Stimulated activated CD4-positive, alpha-beta T cell treated with anti-CD3 and anti-CD28 coated beads, TNF-alpha, amount 100 ng/mL, for 24 hours (primary cell): ENCODE measurements at places on chromosomes 13 and 19.

DNA sequence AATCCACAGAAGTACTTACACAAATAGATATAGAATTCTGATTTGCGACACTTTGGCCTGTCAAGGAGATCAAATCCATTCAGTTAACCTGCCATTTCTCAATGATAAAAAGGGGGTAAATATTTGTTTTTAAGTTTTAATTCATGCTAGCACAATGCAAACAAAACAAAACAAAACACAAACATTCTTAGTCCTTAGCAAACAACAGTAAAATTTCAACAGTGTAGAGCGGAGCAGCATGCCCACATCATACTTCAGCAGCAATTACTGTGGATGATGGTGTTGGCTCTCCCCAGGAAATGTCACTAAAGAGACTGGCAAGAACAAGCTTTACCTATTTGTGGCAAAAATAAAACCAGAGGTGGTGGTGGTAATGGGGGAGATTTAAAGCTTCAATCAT is 625.2 kb upstream of the PCDH20 start:
- no peak for DNase-seq

DNA sequence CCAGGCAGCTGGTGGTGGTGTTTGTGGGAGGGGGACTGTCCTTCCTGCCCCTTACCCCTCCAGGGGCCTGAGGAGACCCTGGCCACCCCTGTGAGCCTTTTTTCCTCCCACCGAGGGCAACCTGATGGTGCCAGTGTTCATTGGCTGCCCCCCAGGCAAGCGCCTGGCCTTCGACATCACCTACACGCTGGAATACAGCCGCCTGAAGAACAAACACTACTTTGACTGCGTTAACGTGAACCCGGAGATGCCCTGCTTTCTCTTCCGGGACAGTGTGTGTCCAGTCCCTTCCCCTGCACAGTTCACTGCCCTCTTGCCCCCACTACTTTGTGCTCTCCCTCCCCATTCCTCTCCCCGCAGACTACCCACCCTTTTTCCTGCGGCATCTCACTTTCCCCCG is 7.3 kb upstream of the PSMD8 start:
- no peak for DNase-seq

DNA sequence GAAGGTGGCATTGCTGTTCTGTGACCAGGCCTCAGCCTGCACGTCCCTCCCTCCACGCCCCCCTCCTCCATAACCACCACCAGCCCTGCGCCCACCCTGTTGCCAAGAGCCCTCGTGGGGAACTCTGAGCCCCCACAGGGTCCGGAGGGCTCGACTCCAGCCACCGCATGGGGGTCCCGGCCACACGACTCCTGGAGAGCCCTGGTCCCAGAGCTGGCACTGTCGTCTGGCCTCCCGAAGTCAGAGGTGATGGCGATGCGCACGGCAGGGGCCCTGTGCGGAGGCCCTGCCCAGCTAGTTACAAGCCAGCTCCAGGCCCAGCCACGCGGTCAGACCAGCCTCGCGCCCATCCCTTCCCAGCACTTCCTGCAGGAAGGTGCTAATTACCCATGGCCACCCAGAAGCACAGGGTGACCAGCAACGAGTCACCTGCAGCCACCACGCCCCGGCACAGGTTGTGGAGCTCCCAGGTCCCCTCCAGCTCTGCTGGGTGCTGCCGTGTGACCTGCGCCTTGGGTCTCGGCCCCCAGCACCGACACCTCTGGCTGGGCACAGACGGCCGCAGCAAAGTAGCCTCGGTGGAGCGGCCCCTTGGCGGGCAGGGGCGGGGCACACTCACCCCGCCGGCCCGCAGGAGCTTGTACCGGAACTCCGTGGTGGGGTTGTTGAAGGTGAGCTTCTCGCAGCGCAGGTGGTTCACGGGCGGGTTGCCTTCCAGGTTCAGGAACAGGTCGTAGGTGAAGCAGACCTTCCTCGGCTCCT is 49.6 kb downstream of the MLLT1 start:
- no peak for DNase-seq

DNA sequence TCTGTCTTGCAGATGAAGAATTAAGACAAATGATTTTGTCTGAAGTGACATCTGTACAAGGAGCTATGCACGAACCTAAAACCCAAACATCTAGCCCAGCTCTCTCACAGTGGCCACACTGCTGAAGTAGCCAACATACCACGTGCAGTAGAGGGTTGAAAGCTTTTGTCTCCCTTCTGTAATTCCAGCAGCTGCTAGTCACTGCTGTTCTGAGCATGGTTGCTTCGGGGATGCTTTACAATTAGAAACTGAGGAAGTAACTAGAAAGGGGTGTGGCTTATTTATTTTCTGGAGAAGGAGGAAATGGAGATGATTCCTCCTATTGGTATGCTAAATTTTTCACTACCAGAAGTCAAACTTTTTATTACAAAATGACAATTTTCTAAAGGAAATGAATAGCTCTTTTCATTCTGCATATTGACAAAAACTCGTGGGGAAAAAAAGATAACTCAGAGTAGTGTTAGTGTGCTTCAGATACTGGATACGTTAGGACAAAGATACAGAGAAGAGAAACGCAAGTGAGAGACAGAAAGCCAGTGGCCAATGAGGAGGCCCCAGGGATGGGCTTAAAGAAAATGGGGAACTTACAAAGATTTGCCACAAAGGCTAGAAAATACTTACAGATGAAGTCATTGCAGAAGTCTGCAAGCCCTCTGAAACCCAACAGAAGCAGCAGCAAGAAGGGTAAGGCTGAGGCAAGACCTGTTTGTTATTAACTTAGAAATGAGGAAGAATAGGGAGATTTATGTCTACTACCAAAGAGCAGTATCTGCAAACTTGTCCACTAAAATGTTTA is 192.7 kb upstream of the MIR17HG start:
- DNase-seq: no peak

DNA sequence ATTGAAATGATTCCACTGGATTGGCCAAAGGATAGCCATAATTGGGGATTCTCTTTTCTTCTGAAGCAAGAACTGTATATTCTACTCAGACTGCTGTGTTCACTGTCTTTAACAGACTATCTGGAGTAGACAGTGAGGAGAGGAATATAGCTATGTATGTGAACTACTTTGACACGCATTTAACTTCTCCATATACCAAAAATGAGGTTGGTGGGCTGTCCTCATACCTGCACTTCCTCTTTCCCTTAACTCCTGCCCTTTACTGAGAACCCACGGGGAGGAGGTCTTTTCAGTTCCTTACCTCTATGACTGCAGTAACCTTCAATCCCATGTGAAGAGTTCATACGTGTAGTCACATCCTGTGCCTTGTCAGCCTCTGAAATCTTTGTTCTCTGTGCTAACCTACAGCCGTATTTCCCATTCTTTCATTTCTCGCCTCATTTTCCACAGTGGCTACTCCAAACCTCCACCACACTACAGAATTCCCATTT is 305.8 kb downstream of the MTUS2 start:
- no peak for DNase-seq

DNA sequence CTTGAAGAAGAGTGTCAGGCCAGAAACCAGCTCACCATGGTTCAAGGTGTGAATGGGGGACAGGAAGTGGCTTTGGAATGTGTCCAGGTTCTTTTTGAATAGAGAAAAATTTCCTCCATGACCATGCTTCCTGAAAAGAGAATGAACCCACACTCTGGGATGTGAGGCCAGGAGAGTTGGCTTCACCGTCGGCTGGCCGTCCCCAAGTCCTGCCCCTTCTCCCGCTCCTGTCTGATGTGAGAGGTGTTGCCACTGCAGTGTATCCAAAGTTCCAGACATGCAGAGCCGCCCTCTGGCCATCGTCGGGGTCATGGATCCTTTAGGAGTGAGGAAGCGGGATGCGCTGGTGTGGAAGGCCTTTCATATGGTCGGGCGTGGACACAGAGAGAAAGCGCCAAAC is 101.2 kb downstream of the COL4A2 start:
- no peak for DNase-seq

- no peak for DNase-seq
Measured at GRCh38 chr19:29571181-29571580, 34.9 kb upstream of the POP4 start.

DNA sequence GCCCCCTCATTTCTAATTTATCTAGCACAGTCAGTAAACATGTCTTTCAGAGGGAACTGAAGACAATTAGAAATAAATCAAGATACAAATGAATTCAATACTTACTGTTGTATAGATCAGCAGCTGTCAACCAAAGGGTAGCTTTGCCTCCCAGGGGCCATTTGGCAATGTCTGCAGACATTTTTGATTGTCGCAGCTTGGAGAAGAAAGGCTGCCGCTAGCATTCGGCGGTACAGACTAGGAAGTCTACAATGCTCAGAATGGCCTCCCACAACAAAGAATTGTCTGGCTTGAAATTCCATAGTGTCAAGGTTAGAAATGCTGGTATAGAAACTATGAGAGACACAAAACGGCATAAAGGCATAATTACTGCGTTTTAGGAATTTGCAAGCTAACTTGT is 91.6 kb downstream of the RGCC start:
- no peak for DNase-seq

DNA sequence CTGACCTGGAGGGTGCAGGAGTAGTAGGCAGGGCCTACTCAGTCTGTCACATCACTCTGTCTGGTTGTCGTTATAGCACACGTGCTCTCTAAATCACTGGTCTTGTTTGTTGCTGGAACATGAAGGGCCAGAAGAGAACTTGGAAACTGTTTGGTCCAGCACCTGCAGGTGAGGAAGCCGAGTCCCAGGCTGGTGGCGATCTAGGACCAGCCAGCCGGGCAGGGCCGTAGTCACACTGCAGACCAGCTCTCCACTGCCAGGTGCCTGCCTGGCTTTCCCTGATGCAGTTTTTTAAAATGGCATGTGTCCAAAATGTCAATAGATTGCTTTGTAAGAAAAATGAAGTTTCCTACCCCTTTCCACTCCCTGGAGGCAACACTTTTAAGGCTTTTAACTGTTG is 53.7 kb downstream of the GGACT start:
- no peak for DNase-seq

DNA sequence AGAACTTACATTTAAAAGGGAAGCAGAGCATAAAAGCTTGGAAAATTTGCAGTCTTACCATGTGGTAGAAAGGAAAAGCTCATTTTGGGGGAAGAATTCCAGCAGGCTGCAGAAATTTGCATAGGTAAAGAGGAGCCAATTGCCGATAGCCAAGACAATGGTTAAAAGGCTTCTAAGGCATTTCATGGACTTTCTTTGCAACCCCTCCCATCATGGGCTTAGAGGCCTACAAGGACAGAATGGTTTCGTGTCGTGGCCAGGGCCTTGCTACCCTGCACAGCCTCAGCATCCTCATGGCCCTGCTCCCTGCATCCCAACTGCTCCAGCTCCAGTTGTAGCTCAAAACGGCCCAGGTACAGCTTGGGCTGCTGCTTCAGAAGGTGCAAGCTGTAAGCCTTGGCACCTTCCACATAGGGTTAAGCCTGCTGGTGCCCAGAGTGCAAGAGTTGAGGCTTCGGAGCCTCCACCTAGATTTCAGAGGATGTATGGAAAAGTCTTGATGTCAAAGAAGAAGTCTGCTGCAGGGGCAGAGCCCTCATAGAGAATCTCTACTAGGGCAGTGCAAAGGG is 420.3 kb downstream of the PCDH17 start:
- DNase-seq: no peak

GRCh38 chr19:49020931-49021895 is 2.9 kb downstream of the CGB3 start:
- DNase-seq: no peak

DNA sequence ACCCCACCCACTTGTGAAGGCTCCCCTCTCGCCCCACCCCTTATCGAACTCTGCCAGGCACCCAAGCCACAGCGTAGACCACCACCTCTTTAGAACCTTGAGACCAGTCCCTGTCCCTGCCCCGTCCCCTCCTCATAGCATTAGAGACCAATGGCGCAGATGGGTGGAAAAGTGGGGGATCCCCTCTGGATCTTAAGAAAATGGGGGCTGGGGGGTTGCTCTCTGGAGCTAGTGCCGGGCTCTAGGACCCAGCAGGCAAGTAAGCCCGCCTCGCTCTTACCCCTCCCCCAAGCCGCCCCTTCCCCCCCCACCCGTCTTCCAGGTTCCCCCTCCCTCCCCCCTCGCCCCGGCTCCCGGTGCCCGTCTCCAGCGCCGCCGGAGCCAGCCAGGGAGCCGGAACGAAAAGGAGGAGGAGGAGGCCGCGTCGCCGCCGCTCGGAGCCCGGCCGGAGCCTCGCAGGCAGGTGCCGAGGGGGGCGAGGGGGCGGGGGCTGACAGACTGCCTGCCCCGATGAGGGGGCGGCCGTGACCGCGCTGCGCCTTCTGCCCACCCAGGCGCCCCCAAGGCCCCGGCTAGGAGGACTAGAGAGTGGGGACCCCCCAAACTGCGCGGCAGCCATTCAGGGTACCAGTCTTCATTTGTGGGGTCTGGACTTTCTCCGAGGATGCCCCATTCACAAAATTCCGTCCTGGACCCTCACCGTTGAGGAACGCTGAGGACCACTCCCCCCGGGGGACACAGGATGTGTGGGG is at the start of gene SPRED3:
Gene SPRED3 (plus strand): TSS at position 349 of the 752 bp plus-strand sequence. CDS start 1,606 bp downstream, outside the sequence.
- no peak for DNase-seq

DNA sequence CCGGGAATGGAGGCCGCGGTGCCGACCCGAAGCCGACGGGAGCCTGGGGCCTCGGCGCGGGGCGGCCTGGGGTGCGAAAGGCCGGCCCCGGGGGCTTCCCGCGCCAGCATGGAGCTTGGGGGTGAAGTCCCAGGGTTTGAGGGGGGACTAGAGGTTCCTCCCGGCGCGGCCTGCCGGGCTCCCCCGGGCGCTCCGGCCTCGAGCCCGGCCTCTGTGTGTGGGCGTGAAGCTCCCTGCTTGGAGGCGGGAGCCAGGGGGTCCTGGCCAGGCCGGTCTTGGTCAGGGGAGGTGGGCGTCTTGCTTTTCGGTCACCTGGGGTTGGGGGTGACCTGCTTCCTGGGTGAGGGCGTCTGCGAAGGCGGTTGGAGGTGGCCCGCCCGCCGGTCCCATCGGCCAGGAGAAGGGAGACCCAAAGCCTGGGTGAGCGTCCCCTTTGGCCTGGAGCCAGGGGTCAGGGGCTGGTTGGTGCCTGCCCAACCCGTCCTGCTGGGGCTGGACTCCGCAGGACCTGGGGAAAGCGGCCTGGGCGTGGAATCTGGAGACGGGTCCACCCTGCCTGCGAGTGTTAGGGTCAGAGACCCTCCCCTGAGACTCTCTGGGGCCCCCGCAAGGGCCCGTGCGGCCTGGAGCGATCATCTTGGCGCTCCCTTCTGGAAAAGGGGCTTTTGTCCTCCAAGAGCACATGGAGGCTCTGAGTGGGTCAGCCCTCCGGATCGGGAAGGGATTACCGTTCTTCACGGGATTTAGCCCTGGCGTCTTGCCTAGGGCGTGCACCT is 535 bp downstream of the BSG start:
- DNase-seq: no peak

- no peak for DNase-seq
Measured at GRCh38 chr13:66984241-66984640, 245.9 kb downstream of the PCDH9 start.

DNA sequence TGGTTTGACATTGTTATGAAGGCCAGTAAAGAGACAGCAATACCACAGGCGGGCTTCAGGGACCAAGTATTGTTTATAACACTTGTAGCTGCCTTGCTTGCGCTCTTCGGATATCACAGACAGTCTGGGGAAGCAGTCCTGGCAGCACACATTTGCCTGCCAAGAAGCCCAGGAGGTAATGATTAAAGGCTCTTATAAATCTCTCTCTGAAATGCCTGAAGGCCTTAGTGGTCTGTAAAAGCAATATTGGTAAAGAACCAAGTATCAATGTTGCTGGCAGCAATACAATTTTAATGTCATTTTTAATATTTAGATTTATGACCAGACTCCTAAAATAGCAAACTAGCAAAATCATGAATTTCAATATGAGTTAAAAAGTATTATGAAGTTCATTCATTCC is 1312.4 kb downstream of the PCDH9 start:
- DNase-seq: no peak

- DNase-seq: no peak
Measured at GRCh38 chr13:23946900-23947299, 49.6 kb upstream of the C1QTNF9B start.
